ENCODE measurements at places on chromosomes 1 and 21. TPM values are rescaled to one million over a fixed set of nuclear protein-coding genes. Genes with fewer than 3 reads are reported as not detected.

ZNF593OS gene
- total RNA-seq = not detected

RHBG gene
- total RNA-seq = not detected

CASQ1 gene
- total RNA-seq = not detected

TBX19 gene
- total RNA-seq = 4.7 TPM

DDI2 gene
- total RNA-seq = 45.8 TPM

RGS2 gene
- 32.7 TPM for total RNA-seq

DNA sequence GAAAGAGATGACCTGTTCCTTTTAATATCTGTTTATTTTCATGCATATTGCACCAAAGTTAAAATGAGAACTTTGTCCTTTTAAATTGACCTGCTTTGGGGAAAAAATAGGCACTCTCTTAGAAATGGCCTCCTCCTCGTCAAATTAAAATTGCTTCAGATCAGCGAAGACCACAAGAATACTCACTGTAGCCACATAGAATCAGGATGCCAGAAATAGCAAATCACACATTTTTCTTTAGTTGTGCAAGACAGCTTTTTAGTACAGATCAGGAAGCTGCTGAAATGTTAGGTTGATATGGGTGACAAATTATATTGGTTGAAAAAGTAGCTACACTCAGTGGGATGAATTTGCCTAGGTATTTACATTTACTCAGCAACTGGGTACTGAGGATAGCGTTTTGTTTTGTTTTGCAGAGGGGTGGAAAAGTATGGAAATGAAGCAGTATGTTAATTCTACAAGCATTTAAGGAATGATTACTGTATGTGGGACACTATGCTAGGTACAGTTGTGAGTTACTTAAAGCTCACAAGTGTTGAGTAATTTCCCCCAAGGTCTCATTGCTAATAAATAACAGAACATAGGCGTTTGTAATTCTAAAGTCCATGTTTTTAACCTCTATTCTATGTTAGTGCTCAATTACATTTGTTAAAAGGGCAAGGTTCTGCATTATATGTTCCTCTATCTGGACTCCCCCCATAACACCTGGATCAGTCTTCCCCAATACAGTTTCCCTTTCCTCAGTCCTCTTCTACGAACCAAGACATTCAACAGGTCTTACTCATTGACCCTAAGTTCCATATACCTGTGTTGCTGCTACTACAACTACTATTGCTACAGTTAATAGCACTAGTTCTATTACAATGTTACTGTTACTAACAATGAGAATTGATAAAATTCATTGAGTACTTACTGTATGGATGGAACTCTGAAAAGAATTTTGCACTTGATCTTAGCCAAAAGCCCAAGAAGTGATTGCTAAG lies 99.4 kb upstream of the S1PR1 start:
- no peaks in the 10 kb centered on the region for H3K36me3 ChIP-seq
- H3K4me1 ChIP-seq = peaks cover 48% of the 10 kb centered on the region
- H3K27me3 ChIP-seq = no peaks in the 10 kb centered on the region
- H3K4me3 ChIP-seq = peak overlapping the region; percentile 12

DNA sequence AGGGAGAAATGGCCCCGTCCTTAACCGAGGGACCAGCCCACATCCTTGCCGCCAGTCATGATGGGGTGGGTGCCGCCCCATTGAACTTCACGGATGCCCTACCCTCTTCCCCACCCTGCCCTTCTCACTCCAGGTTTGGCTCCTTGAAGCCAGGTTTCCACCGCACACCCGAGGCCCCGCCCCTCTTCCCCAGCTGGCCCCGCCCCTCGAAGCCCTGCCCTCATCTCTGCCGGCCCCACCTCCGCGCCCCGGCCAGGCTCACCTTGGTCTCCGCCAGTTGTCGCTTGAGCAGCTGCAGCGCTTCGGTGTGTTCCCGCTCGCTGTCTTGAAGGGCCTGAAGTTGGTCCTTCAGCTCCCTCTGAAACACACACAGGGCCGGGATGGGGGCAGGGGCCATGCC lies 16.6 kb downstream of the TRIM62 start:
- no peak overlapping the region for H3K4me3 ChIP-seq
- H3K4me1 ChIP-seq = no peaks in the 10 kb centered on the region
- H3K36me3 ChIP-seq = peaks cover 48% of the 10 kb centered on the region

DNA sequence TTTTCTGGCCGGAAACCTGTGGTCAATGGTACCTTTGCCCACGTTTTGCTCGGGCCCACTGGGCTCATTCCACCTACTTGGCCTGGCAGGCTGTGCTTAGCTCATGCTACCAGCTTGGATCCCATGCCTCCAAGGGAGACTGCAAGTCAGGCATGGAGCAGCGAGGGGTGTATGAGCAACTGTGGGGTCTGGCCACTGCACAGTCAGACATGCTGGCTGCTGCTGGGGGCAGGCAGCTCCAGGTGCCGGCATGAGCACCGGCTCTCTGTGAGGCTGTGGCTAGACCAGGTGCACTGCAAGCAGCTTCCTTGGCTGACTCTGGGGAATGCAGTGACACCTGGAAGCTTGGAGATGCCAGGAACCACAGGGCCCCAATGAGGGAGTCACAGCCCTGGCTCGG lies 161.1 kb upstream of the DUSP10 start:
- H3K4me1 ChIP-seq = no peaks in the 10 kb centered on the region
- DNase-seq = no peak
- no peaks in the 10 kb centered on the region for H3K27me3 ChIP-seq
- no peak overlapping the region for H3K4me3 ChIP-seq

- H3K36me3 ChIP-seq = no peaks in the 10 kb centered on the region
- no peak overlapping the region for H3K4me3 ChIP-seq
- H3K4me1 ChIP-seq = no peaks in the 10 kb centered on the region
- no peak overlapping the region for H3K27ac ChIP-seq
- no peaks in the 10 kb centered on the region for H3K27me3 ChIP-seq
These were observed 1470.7 kb downstream of the NCAM2 start for GRCh38 chr21:22468893-22469292.

- H3K36me3 ChIP-seq = no peaks in the 10 kb centered on the region
- no peak for DNase-seq
- H3K27me3 ChIP-seq = peaks cover 4% of the 10 kb centered on the region
- peaks cover 2% of the 10 kb centered on the region for H3K4me1 ChIP-seq
- no peak overlapping the region for H3K4me3 ChIP-seq
- no peak overlapping the region for H3K27ac ChIP-seq
These were observed 235.1 kb upstream of the RUNX1 start for GRCh38 chr21:35284199-35284598.

DNA sequence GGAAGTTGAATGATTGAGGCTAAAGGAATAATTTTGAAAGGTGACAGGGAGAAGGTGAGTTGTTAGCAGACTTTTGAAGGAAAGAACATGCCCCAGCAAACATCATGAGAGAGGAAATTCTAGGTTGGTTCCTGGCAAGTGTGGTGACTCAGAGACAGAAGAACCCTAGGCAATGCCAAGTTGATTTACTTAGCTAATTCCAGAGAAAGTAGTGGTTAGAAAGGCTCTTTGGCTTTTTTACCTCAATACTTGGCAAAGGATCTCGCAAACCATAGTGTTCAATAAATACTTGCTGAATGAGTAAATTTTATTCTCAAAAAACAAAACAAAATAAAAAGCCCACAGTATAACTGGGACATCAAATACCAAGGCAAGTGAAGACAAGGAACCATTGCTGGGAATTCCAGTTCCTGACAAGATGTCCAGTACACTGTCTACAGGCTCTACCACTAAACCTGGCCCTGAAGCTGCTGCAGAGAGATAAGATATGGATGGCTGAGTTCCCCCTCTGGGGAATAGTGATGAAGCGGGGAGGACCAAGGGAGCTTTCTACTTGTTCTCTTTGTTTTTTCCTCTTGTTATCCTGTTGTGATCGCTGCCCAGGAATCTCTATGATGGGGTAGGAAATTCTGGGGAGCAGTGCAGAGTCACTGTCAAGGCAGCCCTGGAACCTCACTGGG lies 48.2 kb downstream of the IL12RB2 start:
- no peaks in the 10 kb centered on the region for H3K36me3 ChIP-seq
- DNase-seq = no peak
- H3K4me3 ChIP-seq = no peak overlapping the region
- no peaks in the 10 kb centered on the region for H3K27me3 ChIP-seq

GRCh38 chr1:206658264-206658980 lies 23.1 kb downstream of the DYRK3 start:
- H3K27ac ChIP-seq = no peak overlapping the region
- H3K4me3 ChIP-seq = peak overlapping the region; percentile 58
- peaks cover 15% of the 10 kb centered on the region for H3K4me1 ChIP-seq
- H3K36me3 ChIP-seq = no peaks in the 10 kb centered on the region

DNA sequence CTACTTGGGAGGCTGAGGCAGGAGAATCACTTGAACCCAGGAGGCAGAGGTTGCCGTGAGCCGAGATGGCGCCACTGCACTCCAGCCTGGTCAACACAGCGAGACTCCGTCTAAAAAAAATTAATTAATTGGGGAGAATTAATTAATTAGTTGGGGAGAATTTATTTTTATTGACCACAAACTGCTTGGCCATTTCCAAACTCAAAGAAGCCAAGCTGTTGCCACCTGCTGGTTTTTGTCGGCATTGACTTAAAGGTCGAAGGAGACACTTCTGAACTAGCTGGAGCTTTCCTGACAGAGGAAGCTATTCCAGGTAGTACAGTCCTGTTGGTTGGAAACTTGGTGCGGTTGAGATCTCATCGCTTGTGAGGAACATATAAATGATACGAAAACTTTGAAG lies 13.1 kb downstream of the MAP1LC3C start:
- no peak overlapping the region for H3K4me3 ChIP-seq
- DNase-seq = no peak
- no peaks in the 10 kb centered on the region for H3K36me3 ChIP-seq

DNA sequence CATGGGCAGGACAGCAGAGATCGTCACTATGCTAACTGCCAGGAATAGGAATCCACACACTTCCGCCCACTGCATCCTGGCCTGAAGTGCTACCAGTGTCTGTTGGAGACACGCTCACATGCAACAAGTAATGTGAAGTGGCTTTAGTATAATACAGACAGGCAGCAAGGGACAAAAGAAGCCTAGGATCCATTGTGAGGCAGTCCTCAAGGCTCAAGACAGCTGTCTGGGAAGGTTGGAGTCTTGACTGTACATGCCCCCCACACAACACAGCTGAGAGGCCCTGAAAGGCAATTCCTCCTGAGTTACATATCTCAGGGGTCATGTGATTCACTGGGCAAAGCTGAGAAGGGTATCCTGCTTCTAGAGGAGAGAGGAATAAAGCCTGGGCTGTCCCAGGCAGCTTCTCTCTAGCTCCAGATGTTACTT lies 39.9 kb upstream of the CD1D start:
- no peak overlapping the region for H3K27ac ChIP-seq
- no peak overlapping the region for H3K4me3 ChIP-seq
- DNase-seq = no peak
- no peaks in the 10 kb centered on the region for H3K4me1 ChIP-seq

DNA sequence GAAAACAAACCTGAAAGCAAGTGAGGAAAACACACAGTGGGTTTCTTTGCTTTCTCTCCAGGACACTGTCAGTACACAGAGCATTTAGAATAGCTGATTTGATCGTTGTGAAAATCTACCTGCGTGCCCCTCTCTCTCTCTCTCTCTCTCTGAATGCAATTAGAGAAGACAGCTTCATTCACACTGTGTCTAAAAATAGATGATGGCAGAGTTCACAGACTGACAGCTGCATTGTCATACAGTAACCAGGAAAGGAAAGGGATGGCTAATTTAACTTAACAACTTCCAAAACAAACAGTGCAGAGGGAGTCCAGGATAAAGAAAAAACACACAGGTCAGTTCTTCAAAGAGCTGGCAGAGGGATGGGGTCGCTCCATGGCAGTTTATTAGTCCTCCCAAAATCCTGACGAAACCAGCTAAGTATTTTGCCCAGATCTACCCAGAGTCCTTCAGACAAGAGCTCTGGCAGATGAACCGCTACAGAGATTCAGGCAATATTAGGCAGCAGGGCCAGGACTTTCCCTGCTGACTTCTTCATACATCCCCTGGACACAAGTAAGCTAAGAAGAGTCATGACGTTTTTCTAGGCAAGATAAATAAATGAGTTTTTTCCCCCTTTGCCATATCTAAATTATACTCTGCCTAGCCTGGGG lies 58.9 kb downstream of the WLS start:
- H3K4me3 ChIP-seq = no peak overlapping the region
- H3K27me3 ChIP-seq = no peaks in the 10 kb centered on the region
- no peak overlapping the region for H3K27ac ChIP-seq
- DNase-seq = no peak
- H3K36me3 ChIP-seq = no peaks in the 10 kb centered on the region

DNA sequence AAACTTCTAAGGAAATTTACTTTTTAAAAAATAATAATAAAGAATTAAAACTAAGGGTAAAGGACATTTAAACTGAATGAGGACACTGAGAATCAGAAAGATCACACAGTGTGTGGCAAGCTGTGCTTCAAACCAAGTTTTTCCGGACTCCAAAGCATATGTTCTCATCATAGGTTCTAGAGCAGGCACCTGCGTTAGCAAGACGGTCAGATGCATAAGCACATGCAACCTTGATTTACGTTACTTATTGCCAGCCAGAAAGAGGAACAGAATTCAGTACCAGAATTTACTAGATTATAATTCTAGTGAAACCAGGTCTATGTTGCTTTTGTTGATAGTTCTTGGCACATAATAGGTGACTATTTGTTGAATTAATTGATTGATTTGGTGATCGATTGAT lies 6.2 kb upstream of the LBR start:
- H3K27ac ChIP-seq = peak overlapping the region; percentile 8
- H3K36me3 ChIP-seq = no peaks in the 10 kb centered on the region
- no peak for DNase-seq
- no peak overlapping the region for H3K4me3 ChIP-seq
- peaks cover 46% of the 10 kb centered on the region for H3K4me1 ChIP-seq

- no peaks in the 10 kb centered on the region for H3K27me3 ChIP-seq
- H3K27ac ChIP-seq = no peak overlapping the region
- H3K4me1 ChIP-seq = no peaks in the 10 kb centered on the region
- H3K4me3 ChIP-seq = no peak overlapping the region
- DNase-seq = no peak
- no peaks in the 10 kb centered on the region for H3K36me3 ChIP-seq
These were observed 267.9 kb downstream of the HHAT start for GRCh38 chr1:210596641-210597040.

GRCh38 chr1:17643861-17644703 lies 104.6 kb downstream of the ARHGEF10L start:
- H3K4me1 ChIP-seq = no peaks in the 10 kb centered on the region
- H3K27ac ChIP-seq = no peak overlapping the region
- H3K4me3 ChIP-seq = no peak overlapping the region
- no peaks in the 10 kb centered on the region for H3K36me3 ChIP-seq
- DNase-seq = no peak

GRCh38 chr1:214933375-214933774 lies 149.2 kb upstream of the KCNK2 start:
- no peak overlapping the region for H3K4me3 ChIP-seq
- no peaks in the 10 kb centered on the region for H3K36me3 ChIP-seq
- no peak overlapping the region for H3K27ac ChIP-seq
- no peaks in the 10 kb centered on the region for H3K27me3 ChIP-seq
- no peak for DNase-seq

DNA sequence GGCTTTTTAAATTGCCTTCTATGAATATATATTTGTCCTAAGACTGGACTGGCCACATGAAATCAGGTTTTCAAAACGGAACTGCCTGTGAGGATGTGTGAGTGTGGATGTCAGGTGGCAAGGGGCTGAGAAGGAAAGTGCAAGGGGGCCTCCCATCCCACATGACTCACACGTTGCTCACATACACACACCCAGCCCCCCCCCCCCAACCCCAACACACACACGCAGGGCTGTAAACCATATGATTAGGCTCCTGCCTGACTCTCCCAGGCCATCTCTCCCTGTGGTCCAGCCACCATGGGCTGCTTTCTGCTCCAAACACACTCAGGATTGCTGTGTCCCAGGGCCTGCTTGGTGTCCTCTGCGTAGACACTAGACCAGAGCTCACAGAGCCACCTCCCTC lies 22.4 kb downstream of the DEGS1 start:
- no peaks in the 10 kb centered on the region for H3K27me3 ChIP-seq
- H3K36me3 ChIP-seq = no peaks in the 10 kb centered on the region
- DNase-seq = no peak
- H3K27ac ChIP-seq = peak overlapping the region; percentile 87
- peak overlapping the region; percentile 68 for H3K4me3 ChIP-seq

Measured in activated B cell treated with CpG ODN at 0.5 μM for 24 hours (primary cell).